Stimulated activated CD4-positive, alpha-beta T cell treated with anti-CD3 and anti-CD28 coated beads, Interleukin-2, amount 100 ng/mL, for 4 hours (primary cell): ENCODE measurements at places on chromosomes 1 and 21.

GRCh38 chr1:56645677-56646305 lies 677 bp downstream of the PRKAA2 start:
- no peak for DNase-seq

- no peak for DNase-seq
These were observed 65.1 kb downstream of the GADD45A start for GRCh38 chr1:67749844-67750690.

- no peak for DNase-seq
These were observed 25.3 kb upstream of the BTG2 start for GRCh38 chr1:203280061-203280460.

DNA sequence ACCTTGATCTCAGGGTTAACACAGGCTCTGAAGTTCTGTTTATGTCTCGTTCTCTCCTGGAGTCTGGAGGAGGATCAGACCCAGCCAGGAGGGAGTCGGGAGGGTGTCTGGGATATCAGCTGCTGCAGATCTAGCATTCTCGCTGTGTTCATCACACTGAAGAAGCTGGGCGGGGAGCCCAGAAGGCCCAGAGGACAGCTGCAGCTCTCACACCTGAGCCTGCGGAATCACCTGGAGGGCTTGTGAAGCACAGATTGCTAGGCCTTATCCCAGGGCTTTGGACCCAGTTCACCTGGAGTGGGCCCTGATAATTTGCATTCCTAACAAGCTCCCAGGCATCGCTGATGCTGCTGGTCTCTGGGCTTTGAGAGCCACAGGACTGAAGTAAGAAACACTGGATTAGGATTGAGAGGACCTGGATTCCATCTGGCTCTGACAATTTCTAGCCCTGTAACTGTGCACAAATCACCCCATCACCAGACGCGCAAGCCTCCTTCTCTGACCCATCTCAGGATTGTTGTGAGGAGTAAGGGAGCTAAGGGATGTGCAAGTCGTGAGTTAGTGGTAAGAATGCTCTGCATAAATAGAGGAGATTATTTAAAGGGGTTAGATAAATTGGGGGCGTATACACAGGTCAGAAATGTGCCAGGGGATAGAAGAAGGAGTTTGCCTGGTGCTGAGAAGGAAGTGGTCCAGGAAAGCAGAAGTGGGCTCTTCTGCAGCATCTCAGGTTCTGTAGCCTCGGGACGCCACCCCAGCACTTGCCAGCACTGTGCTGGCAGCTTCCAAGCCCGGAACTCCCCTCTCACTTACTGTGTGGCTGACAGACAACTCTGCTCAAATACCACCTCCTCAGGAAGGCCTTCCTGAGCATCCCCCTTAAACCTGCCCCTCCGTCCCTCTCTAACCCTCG lies 19.1 kb downstream of the ABCA4 start:
- DNase-seq = no peak

DNA sequence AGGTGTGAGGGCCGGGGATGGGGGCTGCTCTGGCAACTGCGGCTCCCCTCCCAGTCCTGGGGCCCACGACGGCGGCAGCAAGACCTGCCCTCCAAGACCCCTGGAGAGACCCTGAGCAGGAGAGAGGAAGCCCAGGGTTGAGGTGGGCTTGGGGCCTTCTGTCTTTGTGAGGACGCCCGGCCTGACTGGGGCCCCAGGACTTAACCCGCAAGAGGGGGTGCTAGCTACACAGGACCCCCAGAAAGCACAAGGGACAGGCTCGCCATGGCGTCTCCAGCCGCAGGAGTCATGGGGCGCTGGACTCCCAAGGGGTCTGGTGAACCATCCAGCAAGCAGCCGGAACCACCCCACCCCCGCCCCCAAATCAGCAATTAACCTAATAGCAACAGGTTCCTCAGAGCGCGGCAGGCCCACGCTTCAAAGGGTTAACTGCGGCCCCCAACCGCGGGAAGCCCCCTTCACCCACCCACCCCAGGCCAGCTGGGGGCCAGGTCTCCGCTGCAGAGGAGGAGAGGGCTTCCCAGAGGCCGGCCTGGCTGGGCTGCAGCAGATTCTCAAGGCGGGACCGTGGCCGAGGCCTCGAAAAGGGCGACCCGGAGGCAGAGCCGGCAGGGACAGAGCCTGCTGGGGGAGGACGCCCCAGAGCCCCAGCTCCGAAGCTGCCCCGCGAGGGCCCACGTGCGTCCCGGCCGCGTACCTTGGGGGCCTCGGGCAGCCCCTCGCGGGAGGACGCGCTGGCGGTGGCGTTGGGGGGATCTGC lies 525 bp downstream of the C1QTNF12 start:
- no peak for DNase-seq

DNA sequence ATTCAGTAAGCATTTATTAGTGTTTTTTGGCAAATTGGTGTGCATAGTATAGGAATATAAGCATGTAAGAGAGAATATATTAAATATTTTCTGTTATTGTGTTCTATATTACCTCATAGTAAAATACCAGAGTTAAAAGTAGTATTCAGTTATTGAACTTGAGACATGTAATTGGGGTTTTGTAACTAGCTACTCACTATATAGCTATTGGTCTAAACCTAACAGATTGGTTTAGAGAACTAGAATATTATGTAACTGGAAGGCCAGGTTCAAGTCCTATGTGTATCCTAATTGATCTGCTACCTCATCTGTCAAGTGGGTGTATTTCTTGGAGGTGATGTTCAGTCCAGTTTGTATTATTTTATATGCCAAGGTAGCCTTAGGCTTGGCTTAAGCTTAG lies 26.3 kb downstream of the CLIC4 start:
- no peak for DNase-seq

DNA sequence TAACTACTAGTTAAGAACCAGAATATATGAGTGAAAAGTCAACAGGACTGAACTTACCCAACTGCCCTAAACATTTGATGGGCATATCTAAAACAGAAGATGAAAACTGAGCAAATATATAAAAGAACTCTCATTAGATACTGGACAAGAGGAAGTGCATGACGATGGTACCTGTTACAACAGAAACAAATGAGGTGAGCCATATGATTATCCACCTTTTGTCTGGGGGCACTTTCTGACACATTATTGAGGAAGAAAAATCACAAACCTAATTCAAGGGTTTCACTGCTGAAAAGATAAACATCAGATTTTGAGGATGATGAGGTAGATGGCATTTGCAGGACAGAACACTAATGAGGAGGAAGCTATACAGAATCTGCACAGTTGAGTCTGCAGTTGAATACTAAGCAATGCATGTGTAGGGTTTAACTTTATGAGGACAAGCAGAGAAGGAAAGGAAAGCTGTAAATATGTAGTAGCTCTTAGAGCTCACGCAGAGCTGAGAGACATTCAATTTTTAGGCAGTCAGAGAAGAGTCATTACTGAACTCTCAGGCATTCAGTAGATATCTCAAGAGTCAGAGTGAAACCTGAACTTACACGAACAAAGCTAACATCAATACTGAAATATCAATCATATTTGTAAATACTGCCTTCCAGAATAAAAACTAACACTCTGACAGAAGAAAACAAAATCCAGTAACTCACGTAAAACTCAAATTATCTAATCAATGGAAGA lies 262.1 kb downstream of the AKT3 start:
- no peak for DNase-seq

GRCh38 chr1:109268431-109269211 lies 14.3 kb downstream of the PSRC1 start:
- no peak for DNase-seq

DNA sequence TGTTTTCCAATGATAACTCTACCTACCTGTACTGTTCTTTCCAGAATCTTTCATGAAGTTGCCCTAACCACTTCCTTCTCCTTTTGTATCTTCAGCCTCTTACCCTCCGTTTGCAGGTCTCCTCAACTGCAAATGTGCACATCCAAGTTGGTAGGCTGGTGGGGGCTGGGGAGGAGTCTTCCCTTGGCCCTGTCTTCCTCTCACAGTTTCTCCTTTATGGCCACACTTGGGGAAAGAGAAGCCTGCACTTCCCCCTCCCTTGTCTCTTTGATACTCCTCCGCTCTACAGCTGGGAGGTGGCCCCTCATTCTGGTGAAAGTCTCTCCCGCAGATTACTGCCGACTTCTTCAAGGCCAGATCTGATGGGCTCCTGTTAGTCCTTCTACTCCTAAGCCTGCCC lies 26.9 kb upstream of the GPR88 start:
- no peak for DNase-seq

DNA sequence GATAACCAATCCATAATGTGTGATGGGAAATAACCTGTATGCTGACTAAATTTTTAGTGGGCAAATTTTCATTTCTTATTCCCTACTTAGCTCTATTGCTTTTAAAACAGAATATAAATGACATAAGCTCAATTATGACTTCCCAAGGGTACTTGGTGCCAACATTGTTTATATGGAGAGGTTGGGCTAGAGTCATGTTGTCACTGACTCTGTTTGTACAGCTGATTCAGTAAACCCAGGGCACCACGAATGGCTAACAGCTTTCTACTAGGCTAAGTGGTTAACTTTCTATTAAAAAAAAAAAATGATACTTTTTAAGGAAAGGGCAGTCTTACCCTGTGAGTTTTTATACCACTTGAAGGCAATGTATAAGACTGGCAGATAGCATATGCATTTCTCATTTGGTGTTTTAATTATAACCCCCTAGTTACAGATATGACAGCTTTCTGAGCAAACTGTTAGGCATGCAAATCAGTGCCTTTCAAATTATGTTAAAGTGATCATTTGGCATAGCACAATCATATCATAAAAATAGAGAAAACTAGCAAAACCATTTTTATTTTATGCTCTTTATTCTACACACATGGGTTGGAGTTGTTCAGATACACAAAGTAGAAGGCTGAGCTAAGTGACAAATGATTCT lies 147.1 kb downstream of the DNM3 start:
- DNase-seq = no peak

DNA sequence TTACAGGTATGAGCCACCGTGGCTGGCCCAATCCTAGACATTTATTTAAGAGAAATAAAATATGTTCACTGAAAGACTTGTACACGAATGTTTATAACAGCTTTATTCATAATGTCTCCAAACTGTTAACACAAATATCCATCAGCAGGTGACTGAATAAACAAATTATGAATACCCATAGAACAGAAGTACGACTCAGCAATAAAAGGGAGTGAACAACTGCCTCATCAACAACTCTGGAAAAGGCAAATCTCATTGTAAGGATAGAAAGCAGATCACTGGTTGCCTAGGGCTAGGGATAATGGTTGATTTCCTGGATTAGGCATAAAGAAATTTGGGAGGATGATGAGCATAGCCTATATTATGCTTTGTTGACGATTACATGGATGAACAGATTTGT lies 41.7 kb downstream of the GABPA start:
- DNase-seq = no peak
